Activated CD8-positive, alpha-beta memory T cell treated with anti-CD3 and anti-CD28 coated beads, Interleukin-2, amount 50 U/mL, for 4 hours (primary cell): ENCODE measurements at places on chromosomes 7 and 10.

GRCh38 chr7:26704786-26705185 lies 159.6 kb downstream of the SKAP2 start:
- no peak for DNase-seq

DNA sequence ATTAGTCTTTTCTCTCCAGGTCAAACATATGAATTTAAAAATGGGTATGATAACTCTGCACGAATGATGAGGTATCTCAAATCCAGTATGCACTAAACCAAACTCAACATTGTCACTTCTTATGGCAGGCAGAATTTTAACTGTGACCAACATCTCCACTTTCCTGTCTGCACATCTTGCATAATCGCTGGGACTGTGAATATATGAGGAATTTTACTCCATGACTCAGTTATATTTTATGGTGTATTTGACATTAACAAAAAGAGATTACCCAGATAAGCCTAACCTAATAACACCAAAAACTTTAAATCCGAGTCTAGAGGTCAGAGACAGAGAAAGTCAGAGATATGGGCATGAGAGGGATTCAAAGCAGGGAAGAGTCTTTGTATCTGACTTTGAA lies 454.5 kb upstream of the SEMA3D start:
- DNase-seq, result no peak

GRCh38 chr10:73648975-73649829 lies 6.6 kb downstream of the SYNPO2L start:
- DNase-seq, result no peak

DNA sequence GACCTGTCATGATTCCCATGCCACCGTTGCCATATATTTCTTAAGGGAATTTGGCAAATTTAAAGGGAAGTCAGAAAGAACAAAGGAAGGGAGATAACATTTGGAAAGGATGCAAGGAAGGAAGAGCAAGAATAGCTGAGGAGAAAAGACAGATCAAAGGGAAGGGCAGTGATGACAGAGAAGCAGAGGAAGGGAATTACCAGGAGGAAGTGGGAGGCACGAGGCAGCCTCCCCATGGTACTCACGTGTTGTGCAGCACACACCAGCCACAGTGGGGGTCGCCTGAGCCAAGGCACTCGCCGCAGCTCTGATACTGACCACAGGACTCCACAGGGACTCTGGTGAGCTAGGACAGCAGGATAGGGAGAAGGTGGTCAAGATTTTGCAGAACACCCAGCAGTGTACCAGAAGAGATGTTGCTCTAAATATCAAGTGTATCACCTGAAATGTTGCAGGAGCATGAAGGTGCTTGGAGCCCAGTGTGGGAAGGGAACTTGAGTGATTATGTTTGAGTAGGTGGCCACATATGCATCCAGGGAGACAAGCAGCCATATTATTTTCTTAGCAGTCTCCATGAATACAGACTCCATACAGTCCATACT lies 335.3 kb downstream of the PLXNA4 start:
- no peak for DNase-seq

DNA sequence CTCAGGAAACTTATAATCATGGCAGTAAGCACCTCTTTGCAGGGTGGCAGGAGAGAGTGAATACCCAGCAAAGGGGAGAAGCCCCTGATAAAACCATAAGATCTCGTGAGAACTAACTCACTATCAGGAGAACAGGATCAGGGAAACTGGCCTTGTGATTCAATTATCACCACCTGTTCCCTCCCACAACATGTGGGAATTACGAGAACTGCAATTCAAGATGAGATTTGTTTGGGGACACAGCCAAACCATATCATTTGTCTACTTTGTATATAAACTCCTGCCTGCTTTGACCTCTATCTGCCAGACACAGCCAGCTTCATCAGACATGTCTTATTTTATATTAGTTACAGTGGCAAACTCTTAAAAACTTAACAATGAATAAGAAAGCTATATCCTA lies 50.4 kb downstream of the ARMC3 start:
- no peak for DNase-seq

DNA sequence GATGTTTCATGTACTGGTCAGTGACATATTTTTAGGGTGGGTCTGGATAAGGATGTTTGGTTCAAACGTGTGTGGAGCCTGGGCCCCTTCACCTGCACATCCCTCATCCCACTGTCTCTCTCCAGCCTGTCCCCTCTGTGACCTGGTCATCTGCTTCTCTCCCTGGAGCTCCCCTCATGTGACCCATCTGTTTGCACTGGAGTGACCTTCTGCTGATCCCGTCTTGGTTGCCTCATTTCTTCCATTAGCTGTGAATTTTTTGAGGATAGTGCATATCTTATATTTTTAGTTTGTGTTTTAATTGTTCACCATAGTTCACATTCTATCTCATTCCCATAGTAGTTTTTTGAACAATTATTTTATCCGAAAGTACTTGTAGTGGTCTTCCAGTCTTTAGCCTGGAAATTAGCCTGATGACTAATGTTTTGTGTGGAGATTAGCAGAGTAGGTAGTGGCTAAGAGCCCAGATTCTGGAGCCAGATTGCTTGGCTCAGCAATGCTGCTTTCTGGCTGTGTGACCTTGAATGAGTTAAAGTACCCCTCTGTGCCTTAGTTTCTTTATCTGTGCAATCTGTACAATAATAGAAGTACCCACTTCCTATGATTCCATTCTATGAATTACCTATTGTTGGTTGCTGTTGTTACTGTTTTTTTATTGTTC lies 224.5 kb downstream of the LRMDA start:
- no peak for DNase-seq
